LHCN-M2 (cell line): ENCODE measurements at places on chromosomes 2 and 18. TPM values are rescaled to one million over a fixed set of nuclear protein-coding genes. Genes with fewer than 3 reads are reported as not detected.

DNA sequence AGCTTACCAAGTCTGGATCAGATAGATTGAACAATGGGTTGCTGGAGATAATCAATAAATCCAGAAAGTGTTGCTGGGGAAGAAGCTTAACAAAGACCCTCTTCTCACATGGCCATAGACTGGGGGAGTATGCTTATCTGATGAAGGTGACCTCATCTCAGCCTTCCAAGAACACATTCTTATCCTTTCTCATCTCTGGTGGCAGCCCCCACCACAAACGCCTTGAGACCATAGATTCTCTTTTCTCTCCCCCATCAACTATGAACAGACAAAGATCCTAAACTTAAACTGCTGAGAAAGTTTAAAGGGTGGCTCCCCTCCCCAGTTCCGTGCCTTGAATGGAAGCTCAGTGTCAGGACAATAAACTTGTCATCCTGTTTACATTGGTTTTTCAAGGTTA, 428.7 kb upstream of the TRIB2 start:
- no peak for DNase-seq

DNA sequence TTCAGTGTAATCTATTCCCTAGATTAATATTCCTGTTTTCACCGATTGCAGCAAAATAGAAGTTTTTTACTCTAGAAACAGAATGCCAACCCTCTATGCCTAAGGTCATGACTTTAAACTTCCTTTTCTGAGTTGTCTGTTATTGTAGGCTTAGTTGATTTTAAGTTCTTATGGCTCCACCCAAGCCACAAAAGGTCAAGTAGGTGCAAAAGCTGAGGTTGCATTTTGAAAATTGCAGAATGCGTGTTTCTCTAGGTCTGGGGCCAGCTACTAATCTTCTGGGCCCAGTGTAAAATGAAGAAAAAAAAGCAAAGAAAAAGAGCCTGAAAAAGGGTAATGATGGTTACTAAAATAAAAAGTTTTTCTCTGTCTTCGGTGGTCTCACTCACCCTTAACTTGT, 635.7 kb upstream of the FAM98A start:
- DNase-seq, result no peak

The HOXD9 gene
- 0.06 TPM in 1 of 2 replicates, not detected in the other for total RNA-seq

DNA sequence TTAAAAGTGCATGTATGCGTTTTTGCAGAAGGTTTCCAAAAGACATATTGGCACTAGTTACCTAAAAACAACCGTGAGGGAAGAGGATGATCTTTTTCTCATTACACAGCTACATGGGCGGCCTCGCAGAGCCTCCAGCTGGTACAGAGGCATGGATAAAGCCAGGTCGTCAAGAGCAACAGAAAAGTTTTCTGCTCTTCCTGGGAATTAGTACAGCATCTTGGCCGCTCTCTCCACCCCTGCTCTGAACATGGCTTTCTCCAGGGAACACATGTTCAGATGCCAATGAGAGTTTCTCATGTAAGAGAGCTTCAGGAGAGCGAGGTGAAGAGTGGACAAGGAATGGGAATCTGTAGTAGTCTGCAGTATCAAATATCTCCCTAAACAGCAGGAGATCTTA, 108.4 kb downstream of the ZEB2 start:
- DNase-seq, result no peak

The ZNF532 gene
- total RNA-seq, result 32.7 and 33.5 TPM in 2 replicates

The CIB4 gene
- total RNA-seq, result not detected in 2 replicates

DNA sequence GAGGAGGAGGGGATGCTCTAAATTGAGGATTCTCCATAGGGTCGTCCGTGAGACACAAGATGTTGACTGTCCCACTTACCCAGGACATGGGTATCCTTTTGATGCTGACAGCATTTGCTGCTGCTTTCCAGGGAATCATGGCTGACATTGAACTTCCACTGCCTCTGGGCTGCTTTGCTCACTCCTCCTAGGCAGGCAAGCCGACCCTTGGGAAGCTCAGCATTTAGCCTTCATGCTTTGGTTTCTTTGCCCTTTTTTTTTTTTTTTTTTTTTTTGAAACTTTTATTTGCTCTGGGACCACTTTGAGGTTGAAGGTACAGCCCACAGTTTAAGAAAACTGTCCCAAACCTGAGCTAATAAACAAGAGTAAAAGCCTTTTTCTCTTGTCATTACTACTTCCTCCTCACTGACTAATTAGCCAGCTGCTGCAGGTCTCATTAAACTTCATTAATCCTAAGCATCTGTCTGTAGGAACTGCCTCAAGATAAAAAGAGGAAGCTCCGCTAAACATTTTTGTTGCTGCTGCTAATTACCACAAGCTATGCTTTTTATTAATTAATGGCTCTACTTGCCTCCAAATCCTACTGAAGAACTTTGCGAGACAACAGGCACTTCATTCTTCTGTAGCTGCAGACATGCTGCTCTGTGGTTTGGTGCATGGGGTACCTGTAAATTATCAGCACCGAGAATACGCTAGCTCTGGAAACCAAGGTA, 125.4 kb downstream of the SPTBN1 start:
- DNase-seq, result no peak

DNA sequence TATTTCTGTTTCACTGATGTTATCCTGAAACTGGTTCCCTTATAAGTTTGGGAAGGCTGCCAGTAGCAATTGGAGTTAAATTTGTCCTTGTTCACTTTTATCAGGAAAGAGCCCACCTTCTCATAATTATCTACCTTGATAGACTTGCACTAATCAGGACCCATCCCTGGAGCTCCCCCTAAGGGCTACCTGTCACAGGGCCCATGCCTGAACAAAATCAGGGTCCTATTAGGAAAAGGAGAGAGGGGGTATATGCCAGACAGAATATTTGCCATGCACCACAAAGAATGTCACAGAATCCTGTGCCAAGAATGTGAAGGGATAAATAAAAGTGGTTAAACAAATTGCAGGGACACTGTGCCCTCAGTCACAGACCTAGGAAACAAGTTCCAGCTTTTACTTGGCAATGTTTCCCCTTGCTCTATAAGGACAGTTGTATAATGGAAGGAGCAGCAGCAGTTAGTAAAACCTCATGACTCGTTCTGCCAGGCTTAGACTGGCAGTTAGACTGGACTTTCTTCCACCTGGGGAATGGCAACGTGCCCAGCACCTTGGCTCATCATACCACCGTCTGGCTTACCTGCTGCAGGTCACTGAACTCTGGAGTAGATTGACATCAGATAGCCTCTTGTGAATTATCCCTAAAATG, 32.3 kb upstream of the VWC2L start:
- no peak for DNase-seq

GRCh38 chr18:13597068-13597467, 129.3 kb downstream of the FAM210A start:
- DNase-seq, result no peak

DNA sequence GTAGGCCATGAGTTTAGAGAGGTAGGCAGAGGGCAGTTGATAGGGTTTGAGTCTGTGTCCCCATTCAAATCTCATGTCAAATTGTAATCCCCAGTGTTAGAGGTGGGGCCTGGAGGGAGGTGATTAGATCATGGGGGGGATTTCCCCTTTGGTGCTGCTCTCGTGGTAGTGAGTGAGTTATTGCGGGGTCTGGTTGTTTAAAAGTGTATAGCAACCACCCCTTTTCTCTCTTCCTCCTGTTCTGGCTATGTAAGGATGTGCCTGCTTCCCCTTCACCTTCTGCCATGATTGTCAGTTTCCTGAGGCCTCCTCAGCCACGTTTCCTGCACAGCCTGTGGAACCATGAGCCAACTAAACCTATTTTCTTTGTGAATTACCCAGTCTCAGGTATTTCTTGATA, 25.5 kb downstream of the MARCHF4 start:
- no peak for DNase-seq

- DNase-seq, result no peak
These were observed 378 bp upstream of the IAH1 start for GRCh38 chr2:9473985-9474360.

GRCh38 chr2:127681288-127681804, 6.0 kb upstream of the LIMS2 start:
- DNase-seq, result peak; percentile 31

GRCh38 chr2:42920446-42921146, 128.2 kb upstream of the HAAO start:
- no peak for DNase-seq

GRCh38 chr2:167136879-167137596, 248.8 kb downstream of the XIRP2 start:
- DNase-seq, result no peak

The TNFRSF11A gene
- 0.06 TPM in 2 replicates for total RNA-seq

DNA sequence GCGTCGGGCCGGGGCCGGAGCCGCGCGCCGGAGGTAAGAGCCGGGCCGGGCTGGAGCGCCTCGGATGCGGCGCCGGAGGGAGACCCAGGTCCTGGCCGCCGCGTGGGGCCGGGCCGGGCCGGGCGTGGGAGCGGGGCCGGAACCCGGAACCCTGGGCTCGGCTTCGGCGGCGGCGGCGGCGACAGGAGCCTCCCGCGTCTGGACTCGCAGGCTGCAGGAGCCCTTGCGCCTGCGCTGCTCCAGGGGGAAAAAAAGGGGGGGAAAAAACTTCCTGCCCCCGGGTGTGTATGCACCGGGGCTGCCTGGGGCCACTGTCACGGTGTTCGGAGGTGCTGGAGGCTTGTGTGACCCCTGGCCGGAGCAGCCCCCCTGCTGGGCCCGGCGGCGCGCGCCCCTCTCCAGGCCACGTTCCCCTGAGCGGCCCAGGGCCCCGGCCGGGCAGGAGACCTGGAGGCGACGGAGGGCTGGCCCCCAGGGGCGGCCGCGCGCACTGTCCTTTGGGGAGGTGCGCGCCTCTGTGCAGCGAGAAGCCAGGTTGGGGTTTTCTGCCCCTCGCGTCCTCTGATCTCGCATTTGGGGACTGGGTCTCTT, 864 bp downstream of the KLHL29 start:
- DNase-seq, result peak; percentile 18

DNA sequence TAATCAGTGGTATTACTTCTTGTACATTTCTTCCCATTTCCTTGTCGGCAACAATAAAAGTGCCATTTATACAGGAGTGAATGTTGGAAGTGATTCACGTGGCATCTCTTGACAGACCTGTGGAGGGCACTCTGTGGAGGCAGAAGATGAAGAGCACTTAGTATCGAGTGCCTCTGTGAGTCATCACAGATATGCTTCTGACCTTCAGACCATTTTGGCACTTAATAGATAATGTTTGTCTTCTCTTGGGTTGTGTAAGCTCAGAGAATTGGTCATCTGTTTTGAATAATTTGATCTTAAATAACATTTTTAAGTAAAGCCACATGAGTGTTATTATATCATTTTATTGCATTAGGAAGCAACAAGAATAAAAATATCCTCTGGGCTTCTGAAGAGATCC, 305.5 kb downstream of the PTPRM start:
- DNase-seq, result peak; percentile 70

GRCh38 chr2:79717364-79718007, 204.6 kb downstream of the CTNNA2 start:
- peak; percentile 75 for DNase-seq

The NCKAP5 gene
- total RNA-seq, result 0.40 and 0.58 TPM in 2 replicates

The GCG gene
- 0.17 TPM in 1 of 2 replicates, not detected in the other for total RNA-seq

The CNGA3 gene
- 0.23 and 0.58 TPM in 2 replicates for total RNA-seq

DNA sequence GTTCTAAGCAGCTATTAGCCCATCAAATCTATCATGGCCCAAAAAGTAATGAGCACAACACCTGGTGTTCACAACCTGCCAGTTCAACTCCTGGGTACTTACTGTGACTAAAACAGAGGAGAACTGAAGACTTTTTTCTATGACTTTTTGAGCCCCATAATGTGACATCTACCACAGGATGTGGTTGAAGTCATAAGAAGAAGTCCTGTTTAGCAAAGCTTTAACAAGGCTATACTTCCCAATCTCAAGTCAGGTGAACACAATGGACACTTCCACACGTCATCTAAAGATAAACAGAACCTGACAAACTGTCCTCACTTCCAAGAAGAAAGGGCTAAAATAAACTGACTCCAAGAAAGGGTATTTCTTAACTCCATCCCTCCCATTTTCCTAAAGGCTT, 138.8 kb downstream of the ATAD2B start:
- DNase-seq, result no peak

DNA sequence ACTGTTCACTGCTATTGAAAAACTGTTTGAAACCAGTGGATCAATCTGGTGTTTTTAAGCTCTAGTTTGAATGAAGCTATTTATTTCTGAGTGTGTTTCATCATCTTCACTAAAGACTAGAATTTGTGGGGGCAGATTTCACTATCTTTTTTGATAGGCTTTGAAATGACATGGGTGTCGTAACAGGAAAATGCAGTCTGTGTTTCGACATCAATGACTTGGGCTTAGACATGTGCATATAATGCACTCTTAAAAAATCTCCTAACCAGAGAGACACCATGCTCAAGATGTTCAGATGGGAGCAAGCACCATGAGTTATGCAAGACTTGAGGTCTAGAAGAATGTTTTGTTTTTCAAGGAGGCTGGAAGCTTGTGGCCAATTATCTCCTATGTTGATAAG, 221.6 kb downstream of the GPD2 start:
- DNase-seq, result peak; percentile 19

The SERPINB12 gene
- total RNA-seq, result 0.29 TPM in 1 of 2 replicates, not detected in the other

The ACAA2 gene
- total RNA-seq, result 80.1 and 84.1 TPM in 2 replicates

DNA sequence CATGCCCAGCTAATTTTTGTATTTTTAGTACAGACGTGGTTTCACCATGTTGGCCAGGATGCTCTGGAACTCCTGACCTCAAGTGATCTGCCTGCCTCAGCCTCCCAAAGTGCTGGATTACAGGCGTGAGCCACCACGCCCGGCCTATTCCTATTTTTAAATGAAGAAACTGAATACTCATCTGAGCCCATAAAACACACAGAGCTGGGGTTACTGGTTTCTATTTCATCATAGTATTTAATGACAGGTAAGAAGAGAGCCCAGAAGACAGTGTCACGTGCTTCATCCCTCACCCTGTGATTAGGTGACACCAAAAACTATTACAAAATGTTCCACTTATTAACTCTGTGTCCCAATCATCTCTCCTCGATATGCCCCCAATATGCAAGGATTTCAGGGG, 15.6 kb upstream of the LRATD1 start:
- DNase-seq, result no peak

GRCh38 chr2:171523088-171524017, 1.1 kb downstream of the CYBRD1 start:
- DNase-seq, result peak; percentile 74

DNA sequence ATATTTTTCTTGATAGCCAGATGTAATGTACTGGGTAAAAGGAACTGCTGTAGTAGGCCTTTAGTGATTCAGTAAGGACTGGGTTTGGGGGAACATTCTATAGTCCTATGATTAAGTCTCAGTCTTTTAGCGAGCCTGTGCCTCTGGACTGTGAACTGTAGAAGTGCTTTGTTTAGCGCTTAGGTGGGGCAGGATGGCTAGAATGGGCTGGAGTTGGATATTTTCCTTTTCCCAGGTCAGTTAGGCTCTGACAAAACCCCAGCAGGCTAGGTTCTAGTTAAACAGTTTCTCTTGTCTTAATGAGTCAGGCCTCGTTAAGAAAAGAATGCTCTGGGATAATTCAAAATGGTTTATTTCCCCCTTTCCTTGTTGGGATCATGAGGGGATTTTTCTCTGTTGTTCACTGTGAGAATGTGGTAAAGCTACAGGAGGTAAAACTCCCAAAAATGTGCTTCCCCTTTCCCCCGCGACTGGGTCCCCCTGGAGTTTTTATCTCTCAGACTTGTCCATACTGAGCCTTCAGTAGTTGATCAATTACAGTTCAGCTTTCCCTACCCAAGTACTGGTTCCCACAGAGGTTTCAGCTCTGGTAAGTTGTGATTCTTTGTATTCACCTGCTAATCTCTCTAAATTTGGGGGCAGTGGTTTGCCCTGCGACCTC, 31.5 kb downstream of the EHBP1 start:
- no peak for DNase-seq
